Activated CD4-positive, alpha-beta T cell treated with anti-CD3 and anti-CD28 coated beads, Interleukin-2, amount 50 U/mL, for 1 hour (primary cell): ENCODE measurements at places on chromosomes 13 and 19.

DNA sequence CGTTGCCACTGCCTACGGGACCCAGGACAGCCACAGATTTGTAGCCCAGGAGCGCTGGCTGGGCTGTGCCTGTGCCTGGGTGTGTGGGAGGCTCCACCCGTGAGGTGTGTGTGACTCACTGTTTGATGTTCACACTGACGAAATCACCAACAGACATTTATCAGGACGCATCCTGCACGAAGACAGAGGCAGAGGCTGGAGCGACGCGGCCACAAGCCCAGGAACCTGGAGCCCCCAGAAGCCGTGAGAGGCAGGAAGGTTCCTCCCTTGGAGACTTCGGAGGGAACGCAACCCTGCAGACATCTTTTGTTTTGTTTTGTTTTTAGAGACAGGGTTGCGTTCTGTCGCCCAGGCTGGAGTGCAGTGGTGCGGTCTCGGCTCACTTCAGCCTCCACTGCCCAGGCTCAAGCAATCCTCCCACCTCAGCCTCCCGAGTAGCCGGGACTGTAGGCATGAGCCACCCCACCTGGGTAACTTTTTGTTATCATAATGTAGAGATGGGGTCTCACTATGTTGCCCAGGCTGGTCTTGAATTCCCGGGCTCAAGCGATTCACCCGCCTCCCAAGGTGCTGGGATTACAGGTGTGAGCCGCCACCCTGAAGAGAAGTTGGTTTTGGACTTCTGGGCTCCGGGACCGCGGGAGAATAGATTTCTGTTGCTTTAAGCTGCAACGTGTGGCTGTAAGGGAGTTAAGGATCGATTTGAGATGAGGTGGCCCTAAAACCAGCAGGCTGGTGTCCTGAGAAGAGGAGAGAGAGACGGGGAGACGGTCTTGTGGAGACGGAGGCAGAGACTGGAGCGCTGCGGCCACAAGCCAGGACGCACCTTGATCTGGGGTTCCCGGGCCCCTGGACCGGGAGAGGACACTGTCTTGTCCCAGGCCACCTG, 24.9 kb upstream of the WDR18 start:
- no peak for DNase-seq

DNA sequence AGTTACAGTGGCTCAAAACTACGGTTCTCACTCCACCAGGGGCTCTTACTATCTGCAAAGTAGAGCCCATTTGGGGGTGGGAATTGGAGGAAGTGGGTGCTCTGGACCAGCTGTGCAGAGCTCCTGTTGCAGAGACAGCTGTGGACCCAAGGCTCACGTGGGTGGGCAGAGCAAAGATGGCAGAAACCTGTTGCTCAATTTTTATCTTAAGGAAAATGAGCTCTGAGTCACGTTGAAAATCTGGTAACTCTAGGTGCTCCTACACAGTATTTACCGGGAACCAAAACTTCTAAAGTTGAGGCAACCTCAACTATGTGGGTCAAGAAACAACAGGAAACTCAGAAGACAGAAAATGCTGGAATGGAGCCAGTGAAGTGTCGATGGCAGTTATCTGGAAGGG, 30.2 kb upstream of the SLC15A1 start:
- no peak for DNase-seq

DNA sequence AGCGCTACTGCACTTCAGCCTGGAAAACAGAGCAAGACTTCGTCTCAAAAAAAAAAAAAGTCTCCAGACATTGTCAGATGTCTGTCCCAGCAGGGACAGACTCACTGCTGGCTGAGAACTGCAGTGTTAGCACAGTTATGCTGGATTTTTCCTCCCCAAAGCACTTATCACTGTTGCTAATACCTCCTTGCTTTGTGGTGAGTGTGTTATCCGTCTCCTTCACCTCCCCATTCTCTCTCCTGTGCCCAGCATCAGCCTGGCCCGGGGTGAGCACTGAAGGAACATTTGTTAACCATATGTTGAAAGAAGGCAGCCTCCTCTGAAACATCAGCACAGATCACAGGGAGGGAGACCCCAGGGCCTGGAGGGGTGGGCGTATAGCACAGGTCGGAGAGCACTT, 11.3 kb downstream of the MYO9B start:
- no peak for DNase-seq

DNA sequence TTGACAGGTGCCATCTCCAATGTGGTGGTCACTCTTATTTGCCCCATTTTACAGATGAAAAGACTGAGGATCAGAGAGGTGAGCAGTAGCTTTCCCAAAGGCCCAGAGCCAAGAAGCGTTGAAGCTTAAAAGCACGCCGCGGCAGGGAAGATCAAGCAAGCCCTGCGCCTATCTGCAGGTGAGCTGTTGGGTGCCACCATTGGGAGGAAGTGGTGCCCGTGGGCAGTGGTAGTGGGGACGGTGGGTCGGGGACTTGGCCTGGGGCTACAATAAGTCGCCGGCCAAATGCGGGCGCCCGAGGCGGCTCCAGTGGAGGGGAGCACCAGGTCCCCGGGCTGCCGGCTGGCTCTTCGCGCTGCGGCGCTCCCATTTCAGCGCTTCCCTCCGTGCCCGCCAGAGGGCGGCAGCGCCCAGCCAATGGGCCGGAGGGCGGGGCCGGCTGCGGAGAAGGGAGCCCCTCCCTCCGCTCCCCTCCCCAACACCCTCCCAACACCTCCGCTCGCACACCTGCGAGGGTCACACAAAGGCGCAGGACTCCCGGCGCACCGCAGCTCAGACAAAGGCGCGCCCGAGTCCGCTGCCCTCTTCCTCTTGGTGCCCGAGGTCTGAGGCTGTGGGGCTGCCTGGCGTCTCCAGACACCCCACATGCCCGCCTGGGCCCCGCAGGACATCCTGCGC, 744 bp upstream of the POU2F2 start:
- peak; percentile 83 for DNase-seq

DNA sequence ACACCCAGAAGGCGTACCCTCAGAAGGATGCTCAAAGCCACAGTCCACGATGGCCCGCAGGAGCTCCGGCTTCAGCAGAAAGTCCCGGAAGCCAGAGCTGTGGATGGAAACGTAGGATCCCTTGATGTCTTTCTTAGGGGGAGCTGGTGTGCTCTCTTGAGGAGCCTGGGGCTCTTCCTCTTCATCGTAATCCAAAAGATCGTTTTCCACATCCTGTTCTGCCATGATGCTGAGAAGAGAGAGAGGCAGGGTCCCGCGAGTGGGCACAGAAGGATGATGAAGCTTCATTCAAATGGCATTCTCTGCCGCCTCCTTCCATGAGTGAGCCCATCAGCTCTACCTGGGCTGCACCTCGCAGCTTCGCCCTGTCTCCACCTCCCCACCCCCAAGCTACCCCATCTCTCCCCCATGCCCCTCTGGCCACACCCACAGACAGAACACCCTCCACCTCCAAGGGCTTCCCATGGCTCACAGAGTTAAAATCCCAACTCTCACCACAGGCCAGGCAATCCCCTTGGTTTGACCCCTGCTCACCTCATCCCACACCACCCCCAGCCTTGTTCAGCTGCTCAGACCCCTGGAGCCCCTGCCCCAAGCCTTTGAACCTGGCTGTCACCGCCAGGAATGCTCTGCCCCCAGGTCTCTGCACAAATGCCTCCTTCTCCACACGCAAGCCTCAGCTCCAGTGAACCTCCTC, 6.0 kb downstream of the DDX39A start:
- no peak for DNase-seq

DNA sequence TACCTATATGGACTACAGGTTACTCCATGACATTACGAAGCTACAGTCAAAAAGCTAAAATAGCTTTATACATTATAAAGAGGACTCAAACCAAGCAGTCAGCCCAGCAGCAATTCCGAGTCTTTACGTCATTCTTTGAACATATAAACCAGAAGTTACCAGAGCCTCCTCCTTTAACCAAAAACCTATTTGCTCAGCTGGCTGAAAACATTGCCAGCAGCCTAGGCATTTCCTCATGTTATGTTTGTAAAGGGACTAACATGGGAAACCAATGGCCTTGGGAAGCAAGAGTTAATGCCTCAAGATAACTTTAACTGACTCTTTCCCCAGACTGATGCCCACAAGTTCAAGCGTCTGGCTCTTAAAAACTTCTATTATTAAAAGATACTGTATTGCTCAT, 104.1 kb upstream of the ZNF492 start:
- no peak for DNase-seq
